ENCODE measurements at places on chromosomes 2 and 18.
A peak's percentile ranks its signal among the peaks of the same experiment; 100 is the strongest.

GRCh38 chr2:199115169-199115568, 342.6 kb downstream of the SATB2 start:
- DNase-seq = no peak

DNA sequence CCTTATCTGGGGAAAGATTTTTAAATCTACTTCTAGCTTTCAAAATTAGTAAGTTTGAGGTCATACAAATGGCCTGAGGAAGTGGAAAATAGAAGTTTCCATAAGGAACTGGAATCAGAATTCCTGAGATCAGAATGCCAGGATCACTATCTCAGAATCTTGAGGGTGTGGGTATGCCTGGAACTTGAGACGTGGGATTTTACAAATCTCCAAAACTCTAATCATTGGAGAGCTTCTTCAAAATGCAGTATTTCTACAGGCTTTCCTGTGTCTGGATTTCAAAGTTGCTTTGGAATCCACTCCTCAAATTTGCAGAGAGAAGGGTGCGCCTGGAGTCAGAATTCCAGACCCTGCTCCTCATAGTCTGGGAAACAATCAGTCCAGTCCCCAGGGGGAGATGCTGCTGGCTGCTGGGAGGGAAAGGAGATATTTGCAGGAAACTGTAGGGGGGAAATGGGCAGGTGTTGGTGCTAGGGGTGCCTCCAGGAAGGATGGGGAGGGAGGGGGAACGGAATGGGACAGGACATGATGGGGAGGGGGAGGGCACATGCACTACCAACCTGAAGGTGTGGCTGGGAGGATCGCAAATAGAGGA, 31.0 kb upstream of the CATIP start:
- no peak for DNase-seq

DNA sequence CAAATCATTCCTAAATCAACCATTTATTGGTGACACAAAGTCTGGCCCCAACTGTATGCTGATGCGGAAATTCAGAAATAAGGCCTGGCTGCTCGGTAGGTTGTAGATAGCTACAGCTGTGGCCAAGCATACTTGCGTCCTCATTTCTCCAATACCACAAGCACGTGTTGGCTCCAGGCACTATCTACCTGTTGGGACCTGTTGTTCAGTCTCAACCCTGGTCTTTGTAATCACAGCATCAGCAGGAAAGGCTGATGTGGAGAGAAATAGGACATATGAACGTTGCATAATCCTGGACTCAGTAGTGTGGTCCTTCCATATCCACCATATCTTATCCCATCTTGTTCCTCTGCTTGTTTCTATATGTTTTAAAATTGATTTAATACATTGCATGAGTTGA, 212.6 kb downstream of the PMAIP1 start:
- DNase-seq = no peak

GRCh38 chr2:219125225-219125885, 35.3 kb downstream of the NHEJ1 start:
- DNase-seq = peak; percentile 89

DNA sequence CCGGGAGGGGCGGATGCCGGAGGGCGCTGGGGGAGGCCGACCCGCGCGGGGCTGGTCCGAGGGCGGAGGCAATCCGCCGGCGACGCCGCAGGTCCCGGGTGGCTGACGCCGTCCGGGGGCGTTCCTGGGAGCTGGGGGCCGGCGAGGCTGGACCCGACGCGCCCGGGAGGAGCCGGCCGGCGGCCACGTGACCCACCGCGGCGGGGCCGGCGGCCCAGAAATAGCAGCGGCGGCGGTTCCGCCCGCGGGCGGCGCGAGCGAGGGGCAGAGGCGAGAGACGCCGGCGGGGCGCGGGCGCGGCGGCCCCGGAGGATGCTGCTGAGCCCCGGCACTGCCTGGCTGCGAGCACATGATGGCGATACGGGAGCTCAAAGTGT, at the start of gene RAB31:
Gene RAB31 (plus strand): TSS at position 245 of the 377 bp plus-strand sequence. CDS start 105 bp downstream, at position 350.
- DNase-seq = peak; percentile 78

GRCh38 chr2:68250196-68250595, 2.1 kb downstream of the PPP3R1 start:
- no peak for DNase-seq

GRCh38 chr18:58721566-58722239, 50.4 kb downstream of the MALT1 start:
- no peak for DNase-seq

DNA sequence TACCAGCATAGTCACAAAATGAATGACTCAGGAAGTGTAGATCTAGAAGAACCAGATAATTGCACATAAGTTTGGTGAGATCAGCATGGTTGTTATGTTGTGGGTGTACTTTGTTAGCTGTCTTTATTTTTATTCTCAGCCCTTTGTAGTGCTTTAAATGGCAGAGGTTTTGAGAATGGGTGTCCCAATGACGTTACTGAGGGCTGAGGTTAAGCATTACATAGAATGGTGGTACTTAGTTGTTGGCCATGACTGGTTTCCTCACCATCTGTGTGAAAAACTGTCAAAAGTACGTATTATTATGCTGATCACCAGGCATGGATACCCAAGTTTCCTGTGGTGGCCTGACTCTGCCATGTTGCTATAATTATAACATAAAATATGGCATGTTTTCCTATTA, 165.8 kb downstream of the UBE2E3 start:
- no peak for DNase-seq

GRCh38 chr2:98387478-98387877, 41.2 kb downstream of the CNGA3 start:
- DNase-seq = no peak

- no peak for DNase-seq
Measured at GRCh38 chr18:61531182-61531581, 198.0 kb downstream of the CDH20 start.

DNA sequence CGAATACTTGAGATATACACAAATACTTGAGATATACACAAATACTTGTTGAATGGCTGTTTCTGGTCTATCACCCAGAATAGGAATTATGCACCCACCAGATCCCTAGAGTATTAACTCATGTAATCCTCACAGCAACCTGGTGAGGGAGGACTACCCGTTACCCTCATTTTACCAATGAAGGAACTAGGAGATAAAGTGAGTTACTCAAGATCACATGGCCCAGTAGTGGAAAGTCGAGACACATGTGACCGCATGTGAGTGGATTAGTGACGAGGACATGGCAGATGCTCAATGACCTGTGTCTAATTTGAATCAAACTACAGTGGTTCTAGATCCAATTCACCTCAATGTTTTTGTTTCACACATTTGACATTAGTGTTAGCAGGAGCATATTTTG, 2.4 kb downstream of the MOGAT1 start:
- DNase-seq = no peak

DNA sequence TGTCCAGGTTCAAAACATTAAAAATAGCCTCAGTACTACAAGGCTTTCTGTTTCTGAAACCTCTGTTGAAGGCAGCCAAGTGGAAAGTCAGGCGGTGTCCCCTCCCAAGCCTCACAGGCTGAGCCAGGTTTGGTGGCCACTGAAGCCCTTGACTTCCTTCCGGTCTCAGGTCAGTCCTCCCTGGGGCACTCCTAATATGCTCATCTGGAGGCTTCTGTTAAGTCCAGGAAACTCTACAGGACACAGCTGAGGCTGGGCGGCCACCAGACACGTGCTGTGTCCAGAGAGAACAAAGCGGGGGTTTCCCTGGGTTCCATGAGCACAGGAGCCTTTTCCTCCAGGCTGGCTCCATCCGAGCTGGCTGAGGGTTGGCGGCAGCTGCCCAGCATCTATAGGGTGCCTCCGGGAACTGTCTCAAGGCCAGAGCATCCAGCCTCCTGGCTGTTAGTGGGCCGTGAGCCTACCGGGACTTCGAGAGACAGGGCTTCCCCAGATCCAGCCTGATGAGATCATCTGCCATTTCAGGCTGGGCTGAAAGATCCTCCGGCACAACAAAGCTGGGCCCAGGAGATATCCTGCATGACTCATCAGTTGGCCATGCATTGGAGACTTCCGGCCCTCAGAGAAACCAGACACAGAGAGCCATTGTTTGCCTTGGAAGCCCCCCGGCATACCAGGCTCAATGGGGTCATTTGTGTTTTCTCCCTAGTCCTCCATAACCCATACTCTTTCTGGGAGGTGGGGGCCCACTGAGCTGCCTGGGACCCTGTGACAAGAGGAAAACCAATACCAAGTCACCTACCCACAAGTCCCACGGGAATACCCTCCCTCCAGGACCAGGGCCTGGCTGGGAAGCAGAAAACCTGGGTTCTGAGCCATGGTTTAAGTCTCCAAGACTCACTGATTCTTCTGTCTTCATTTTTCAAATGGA, 71.7 kb downstream of the HS1BP3 start:
- DNase-seq = peak; percentile 79

DNA sequence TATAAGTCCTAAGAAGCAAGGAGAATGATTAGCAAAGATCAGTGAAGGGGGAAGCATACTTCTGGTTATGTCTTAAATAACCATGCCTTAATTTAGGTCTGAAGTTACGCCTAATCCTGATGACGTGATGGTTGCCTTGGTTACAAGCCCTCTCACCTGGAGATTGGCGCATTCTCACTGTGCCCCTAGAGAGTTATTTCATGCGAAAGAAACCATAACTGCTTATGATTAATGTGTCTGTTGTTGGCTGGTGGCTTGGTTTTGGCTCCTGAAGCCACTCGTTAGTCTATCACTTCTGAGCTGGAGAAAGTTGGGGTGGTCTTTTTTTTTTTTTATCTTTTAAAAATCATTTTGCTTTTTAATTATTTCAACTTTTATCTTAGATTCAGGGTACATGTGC, 47.0 kb downstream of the TNFRSF11A start:
- no peak for DNase-seq

DNA sequence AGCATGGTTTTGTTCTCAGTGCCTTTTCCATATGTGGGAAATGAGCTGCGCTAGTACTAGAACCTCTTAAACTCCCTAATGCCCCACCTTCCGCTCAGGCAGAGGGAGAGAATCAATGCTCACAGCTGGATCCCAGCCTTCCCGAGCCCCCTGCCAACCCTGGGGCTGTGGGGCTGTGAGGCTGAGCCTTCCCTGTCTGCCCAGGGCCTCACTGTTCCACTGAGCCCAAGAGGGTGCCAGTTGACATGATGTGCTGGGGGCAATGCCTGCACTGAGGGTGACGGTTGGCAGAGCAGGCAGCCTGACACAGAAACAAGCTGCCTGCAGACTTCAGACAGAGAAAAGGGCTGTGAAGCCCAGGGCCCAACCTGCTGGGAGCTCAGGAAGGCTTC, 602.4 kb upstream of the RAB6C start:
- no peak for DNase-seq

DNA sequence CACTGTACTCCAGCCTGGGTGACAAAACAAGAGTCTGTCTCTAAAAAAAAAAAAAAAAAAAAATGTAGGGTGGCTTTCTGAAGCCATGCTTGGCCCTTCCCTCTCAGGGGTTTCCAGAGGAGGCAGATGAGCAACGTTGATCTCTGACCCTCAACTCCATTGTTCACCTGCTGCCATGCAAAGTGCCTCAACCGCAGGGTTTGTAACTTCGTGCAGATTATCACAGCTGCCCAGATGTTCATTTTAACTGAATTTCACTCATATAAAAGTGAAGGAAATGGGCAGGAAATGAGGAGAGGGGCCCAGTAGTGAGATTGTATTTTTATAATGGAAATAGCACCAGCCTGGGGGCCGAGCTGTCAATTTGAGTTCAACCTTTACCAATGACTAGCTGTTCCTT, 14.9 kb upstream of the B3GNT2 start:
- no peak for DNase-seq

DNA sequence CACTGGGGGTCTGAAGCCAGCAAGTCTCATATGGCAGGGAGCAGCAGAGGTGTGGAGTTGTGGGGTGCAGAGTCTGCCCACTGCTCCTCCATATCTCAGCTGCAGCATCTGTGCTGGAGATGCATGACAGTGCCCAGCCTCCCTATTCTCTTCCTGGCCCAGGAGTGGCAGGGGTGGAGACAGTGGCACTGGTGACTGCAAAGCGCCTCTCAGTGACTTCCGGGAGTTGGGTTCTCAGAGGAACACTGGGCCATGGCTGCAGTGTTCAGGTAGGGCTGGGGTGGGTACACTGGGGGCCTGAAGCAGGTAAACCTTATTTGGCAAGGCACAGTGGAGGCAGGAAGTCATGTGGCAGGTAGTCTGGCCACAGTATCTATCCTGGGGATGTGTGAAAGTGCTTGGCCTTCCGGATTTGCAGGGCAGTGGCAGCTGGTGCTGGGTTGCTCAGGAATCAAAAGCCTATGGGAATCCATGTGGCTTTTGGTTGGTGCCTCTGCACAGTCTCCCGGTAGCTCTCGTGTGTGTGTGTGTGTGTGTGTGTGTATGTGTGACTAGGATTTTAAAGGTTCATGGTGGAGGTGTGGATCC, 60.3 kb upstream of the THUMPD2 start:
- DNase-seq = no peak

- no peak for DNase-seq
Measured at GRCh38 chr2:208040199-208041171, 15.2 kb upstream of the PLEKHM3 start.

GRCh38 chr18:11108947-11109346, 40.4 kb downstream of the PIEZO2 start:
- no peak for DNase-seq

DNA sequence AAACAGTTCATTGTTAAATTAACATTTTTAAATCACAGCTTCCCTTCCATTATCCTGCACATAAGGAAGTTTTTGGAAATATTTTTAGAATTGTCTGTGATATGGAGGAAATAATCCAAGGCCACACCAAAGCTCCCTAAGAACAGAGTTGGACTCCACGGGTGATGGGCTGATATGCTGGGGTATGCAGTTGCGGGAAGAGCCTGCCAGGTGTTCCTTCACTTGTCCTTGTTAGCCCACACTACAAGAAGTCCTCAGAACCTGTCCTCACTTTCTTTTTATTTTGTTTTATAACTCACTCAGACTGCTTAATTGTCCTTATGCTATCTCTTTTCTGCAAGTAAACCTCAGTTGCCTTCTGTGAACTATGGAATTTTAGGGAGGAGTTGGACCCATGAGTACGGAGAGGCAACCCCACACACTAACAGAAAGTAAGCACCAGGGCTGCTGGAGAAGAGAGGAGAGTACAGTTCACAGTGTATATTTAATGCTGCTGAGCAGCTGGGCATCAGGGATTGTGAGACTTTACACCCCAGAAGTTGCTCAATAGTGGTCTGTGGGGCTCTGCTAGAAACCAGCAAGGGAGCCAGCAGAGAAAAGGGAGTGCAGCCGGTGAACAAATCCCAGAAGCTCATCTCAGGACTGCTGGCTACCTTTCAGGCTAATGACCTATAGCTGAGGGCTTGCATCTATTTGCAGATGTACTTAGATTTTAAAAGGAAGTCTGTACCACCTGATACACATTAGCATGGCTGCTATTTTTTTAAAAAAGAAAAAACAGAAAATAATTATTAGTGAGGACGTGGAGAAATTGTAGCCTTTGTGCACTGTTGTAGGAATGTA, 280.1 kb upstream of the STON1 start:
- no peak for DNase-seq

DNA sequence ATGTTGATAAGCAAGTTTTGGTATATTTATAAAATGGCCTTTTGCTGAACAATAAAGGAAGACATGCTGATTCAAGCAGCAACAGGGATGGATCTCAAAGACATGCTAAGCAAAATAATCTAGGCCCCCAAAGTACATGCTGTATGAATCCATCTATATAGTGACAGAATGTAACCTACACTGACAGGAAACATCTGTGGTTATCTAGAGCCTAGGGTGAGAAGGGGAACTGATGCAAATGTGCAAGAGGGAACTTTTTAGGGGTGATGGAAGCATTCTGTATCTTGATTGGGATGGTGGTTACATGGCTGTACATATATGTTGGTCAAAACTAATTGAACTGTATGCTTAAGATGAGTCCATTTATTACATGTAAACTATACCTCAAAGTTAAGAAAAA, 24.2 kb downstream of the CNRIP1 start:
- no peak for DNase-seq
